Effector CD8-positive, alpha-beta T cell (primary cell): ENCODE measurements at places on chromosomes 11 and 22.

DNA sequence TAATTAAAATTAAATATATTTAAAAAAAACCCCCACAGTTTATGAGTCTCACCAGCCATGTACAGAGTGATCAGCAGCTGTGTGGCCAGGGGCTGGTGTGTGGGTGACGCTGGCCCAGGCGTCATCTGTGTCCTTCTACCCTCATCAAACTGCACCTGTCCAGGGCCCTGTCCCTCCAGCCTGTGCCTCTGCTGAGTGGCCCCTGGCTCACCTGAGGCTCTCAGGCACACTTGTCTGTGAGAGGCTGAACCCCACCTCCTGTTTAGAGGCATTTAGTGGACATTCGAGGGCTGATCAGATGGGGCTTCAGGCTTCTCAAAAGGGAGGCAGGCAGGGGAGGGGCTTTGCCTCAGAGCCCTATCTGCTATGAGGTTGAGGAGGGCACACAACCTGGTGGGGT, 29.9 kb upstream of the SMIM38 start:
- DNase-seq = no peak

GRCh38 chr22:38871360-38872171, 450 bp downstream of the CBX6 start:
- no peak for DNase-seq

- no peak for DNase-seq
These were observed at the start of gene KCNE3 for GRCh38 chr11:74466916-74467885. Gene KCNE3 (minus strand): TSS chr11:74467549. CDS start chr11:74457563, 9,986 bp downstream.

- no peak for DNase-seq
These were observed 1.4 kb downstream of the TMEM80 start for GRCh38 chr11:696955-697491.

GRCh38 chr11:128947773-128948172, 5.1 kb upstream of the TP53AIP1 start:
- DNase-seq = no peak

DNA sequence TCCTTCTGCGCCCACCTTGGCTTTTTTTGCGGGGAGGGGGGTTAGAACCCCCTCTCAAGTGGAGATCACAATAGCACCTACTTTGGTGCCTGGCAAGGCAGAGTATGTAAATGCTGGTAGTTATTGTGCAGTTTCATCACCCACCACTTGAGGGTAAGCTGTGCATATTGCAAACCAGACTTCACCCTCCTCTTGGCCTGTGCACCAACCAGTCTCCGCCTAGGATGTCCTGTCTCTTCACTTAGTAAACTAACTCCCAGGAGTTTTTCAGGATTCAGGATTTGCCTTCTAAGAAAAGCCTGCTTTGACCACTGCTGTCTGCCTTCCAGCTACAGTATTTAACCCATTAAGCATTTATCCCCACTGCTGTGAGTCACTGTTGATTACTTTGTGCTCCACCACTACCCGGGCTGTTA, 2.0 kb upstream of the UBXN1 start:
- DNase-seq = peak; percentile 4

- DNase-seq = no peak
These were observed 20.1 kb upstream of the SCGB1D1 start for GRCh38 chr11:62169935-62170334.

DNA sequence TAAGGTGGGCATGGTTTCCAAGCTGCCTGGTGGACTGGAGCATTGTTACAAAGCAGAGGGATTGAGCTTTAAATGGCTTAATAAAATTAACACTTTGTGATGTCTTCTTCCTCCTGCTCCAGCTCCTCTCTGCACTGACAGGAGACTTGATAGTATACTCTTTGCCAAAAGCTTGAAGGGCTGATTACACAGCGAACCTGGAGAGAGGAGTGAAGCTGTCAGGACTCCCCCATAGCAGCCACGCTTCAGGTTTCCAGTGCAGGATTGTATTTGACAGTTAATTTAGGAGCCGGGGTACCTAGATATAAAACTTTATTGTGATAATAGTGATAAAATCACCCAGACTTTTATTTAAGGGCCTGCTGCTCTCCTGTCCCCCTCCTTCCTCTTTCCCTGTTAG, 50.0 kb downstream of the TRIM44 start:
- no peak for DNase-seq

DNA sequence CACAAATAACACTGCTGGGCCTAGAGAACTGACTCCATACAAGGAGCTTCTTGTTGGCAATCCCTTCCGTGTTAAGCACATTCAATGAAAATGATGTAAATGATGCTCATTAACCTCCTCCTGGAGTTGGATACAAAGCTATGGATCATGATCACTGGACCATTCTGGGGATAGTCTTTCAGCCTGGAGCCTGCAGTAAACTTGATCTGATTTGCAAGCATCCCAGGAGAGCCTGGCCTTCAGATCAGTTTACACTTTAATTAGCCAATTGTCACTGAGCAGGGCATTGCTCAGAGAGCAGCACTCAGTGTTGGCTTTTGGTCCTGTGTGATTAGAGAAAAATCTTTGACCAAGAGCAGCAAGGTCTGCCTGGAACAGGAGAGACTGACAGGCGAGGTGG, 45.6 kb downstream of the ARFGAP3 start:
- no peak for DNase-seq

DNA sequence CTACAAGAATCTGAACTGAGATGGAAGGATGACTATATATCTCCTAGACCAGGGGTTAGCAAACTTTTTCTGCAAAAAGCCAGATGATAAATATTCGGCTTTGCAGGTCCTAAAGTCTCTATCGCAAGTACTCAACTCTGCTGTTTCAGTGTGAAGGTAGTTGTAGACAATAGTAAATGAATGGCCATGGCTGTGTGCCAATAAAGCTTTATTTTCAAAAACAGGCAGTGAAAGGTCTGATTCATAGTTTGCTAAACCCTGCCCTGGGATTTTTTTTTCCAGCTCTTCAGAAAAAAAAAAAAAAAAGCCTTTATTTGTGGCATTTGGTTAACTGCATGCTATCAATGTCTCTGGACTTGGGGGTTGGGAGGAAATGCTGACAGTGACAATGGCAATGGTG, 37.5 kb downstream of the FAM227A start:
- no peak for DNase-seq

GRCh38 chr11:59523541-59523940, 12.2 kb downstream of the OR4D9 start:
- DNase-seq = no peak

DNA sequence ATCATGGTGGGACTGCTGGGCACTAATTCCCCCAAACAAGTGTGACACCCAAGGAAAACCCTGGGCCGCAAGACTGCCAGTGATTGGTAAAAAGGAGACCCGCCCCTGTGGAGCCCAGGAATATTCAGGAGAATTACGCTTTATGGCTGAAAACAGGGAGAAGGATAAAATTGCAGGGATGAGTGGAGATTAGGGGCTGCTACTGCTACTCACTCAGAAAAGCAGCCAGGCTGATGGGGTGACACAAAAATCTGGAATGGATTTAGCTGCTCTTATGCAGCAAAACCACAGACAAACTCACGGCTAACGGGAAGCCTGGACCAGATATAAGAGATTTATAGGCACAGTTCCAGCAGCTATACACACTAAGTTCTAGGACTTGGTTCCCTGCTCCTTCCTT, 4.4 kb upstream of the FBXO3 start:
- DNase-seq = no peak
